ENCODE measurements at places on chromosomes 7 and 10. TPM values are rescaled to one million over a fixed set of nuclear protein-coding genes. Genes with fewer than 3 reads are reported as not detected.

GRCh38 chr7:69575651-69576050, 22.6 kb upstream of the AUTS2 start:
- H3K4me3 ChIP-seq, result no peak overlapping the region
- no peaks in the 10 kb centered on the region for H3K4me1 ChIP-seq
- no peak overlapping the region for H3K27ac ChIP-seq
- DNase-seq, result no peak
- H3K36me3 ChIP-seq, result no peaks in the 10 kb centered on the region

Gene LFNG
- total RNA-seq, result 34.5 TPM

DNA sequence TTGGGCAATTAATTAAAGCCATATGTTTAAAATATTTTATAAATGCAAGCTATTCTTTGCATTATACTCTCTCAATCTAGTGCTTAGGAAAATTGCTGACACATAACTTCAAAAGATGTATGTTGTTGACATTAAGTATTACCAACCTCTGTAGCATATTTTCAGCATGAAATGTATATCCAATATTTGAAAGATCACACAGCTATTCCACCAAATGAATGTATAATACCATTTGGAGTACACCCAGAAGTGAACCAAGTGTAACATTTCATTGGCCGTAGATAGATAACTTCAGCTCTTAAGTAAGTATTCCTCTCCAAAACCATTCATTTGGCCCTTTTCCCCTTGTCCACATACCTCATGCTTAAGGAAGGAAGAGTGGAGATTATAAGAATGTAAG, 104.6 kb downstream of the HECTD2 start:
- no peaks in the 10 kb centered on the region for H3K4me1 ChIP-seq
- no peak overlapping the region for H3K4me3 ChIP-seq

DNA sequence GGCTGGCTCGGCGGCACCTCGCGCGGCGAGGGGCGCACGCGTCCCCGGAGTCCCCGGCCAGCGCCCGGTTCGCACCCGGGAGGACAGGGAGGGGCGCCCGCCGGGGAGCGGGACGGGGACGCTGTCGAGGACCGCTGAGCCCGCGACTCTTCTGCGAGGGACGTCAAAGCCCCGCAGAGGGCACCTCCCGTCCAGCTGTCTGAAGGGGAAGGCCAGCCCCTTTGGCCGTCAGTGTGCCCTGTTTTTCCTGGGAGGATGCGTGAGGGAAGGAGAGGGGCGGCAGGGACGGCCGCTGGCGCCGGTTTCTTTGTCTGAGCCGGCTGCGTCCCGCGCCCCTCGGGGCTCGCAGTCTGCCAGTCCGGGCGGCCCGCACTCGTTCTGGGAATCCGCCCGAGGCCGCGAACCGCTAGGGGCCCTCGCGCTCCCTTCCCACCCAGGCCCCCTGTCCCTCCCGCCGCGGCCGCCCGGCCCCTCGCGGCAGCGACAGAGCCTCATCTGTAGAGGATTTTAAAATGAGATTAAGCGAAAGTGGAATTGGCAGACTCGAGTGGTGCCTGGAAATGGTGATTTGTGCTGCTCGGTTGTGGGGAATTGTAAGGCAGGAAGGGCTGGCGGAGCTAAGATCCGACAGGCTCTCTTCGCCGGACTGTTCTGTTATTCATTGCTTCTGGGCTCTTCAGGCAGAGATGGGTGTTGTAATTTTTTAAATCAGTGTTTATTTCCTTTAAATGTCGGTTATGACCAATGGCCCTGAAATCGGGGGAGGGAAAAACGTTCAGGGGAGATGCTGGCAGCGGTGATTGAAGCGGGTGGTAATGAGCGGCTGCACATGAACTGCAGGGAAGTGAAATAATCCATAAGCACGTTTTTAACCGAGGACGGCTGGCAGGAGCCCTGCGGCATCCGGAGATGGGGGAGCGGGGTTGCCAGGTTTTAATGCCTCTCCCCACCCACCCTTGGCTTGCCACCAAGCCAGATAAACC, 618 bp upstream of the RELN start:
- peak overlapping the region; percentile 45 for H3K4me3 ChIP-seq
- H3K27ac ChIP-seq, result no peak overlapping the region
- H3K4me1 ChIP-seq, result peaks cover 4% of the 10 kb centered on the region
- no peaks in the 10 kb centered on the region for H3K36me3 ChIP-seq
- peaks cover 56% of the 10 kb centered on the region for H3K27me3 ChIP-seq

GRCh38 chr10:63711867-63712716, 190.9 kb downstream of the REEP3 start:
- no peaks in the 10 kb centered on the region for H3K36me3 ChIP-seq
- peak overlapping the region; percentile 71 for H3K27ac ChIP-seq
- peaks cover 13% of the 10 kb centered on the region for H3K4me1 ChIP-seq

GRCh38 chr7:66948480-66949109, 27.6 kb downstream of the TMEM248 start:
- H3K27me3 ChIP-seq, result no peaks in the 10 kb centered on the region
- H3K27ac ChIP-seq, result no peak overlapping the region
- no peaks in the 10 kb centered on the region for H3K4me1 ChIP-seq

DNA sequence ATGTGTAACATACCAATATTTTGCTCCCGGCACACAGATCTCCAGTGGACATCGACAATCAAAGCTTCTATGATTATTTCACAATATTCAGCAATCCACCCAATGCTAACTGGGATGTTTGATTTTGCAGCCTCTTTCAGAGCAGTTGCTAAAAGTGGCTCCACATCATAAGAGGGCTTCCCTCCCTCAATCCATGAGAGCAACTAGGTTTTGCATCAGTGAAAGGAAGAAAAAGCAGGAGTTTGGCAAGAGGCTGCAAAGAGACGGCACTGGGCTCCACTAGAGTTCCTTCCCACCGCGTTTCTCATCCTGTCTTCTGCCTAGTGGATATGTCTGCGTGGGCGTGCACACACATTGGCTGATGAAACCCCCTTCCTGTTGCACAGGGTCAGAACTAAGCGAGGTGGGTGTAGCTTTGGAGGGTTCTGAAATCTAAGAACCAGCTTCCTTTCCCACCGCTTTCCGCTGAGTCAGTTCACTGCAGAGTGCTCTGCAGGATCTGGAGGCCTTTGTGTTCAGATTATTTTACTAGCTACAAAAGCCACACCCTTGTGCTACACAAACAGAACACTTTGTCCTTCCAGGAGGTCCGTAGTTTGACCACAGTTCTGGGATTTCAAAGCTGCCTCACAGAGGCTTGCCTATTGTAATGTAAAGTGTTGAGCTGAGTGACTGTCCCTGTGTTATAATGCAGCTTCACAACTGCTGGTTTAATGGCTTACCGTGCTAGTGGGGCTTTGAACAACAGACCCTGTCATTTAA, 28.1 kb downstream of the ARL4A start:
- H3K27ac ChIP-seq, result peak overlapping the region; percentile 37
- H3K27me3 ChIP-seq, result no peaks in the 10 kb centered on the region
- H3K4me1 ChIP-seq, result peaks cover 61% of the 10 kb centered on the region
- H3K36me3 ChIP-seq, result no peaks in the 10 kb centered on the region
- peak; percentile 81 for DNase-seq
- peak overlapping the region; percentile 7 for H3K4me3 ChIP-seq

DNA sequence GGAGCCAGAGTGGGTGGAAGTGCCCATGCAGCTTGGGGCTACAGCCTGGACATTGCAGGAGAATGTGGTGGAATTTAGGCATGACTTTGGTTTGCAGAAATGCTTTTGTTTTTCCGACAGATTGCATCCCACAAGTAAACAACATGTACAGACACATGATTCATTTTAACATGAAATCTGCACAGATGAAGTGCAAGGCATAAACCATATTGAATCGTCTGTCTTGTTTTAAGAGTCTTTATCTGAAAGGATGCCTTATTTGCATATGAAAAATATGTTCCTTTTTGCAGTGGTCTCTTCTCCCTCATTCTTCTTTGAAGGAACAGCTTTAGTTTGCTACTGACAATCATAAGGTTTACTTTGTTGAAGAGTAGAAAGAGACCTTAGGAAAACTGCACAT, 94.9 kb downstream of the NXPH1 start:
- no peaks in the 10 kb centered on the region for H3K27me3 ChIP-seq
- H3K4me1 ChIP-seq, result no peaks in the 10 kb centered on the region
- H3K4me3 ChIP-seq, result no peak overlapping the region
- H3K27ac ChIP-seq, result no peak overlapping the region
- DNase-seq, result no peak

DNA sequence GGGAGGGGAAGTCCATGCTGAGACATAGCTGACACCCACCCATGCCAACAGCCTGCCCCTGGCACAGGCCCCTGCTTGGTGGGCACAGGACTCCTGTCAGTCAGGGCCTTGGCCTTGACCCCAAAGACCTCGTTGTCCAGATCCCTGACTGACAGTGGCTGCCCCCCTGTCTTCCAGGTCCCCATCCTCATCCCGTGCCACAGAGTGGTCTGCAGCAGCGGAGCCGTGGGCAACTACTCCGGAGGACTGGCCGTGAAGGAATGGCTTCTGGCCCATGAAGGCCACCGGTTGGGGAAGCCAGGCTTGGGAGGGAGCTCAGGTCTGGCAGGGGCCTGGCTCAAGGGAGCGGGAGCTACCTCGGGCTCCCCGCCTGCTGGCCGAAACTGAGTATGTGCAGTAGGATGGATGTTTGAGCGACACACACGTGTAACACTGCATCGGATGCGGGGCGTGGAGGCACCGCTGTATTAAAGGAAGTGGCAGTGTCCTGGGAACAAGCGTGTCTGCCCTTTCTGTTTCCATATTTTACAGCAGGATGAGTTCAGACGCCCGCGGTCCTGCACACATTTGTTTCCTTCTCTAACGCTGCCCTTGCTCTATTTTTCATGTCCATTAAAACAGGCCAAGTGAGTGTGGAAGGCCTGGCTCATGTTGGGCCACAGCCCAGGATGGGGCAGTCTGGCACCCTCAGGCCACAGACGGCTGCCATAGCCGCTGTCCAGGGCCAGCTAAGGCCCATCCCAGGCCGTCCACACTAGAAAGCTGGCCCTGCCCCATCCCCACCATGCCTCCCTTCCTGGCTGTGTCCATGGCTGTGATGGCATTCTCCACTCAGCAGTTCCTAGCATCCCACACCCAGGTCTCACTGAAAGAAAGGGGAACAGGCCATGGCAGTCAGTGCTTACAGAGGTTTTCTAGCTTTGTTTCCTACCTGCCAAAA, 197.2 kb downstream of the EBF3 start:
- peak; percentile 59 for DNase-seq
- no peak overlapping the region for H3K27ac ChIP-seq
- H3K4me3 ChIP-seq, result no peak overlapping the region
- peaks cover 71% of the 10 kb centered on the region for H3K36me3 ChIP-seq
- no peaks in the 10 kb centered on the region for H3K4me1 ChIP-seq
- no peaks in the 10 kb centered on the region for H3K27me3 ChIP-seq

DNA sequence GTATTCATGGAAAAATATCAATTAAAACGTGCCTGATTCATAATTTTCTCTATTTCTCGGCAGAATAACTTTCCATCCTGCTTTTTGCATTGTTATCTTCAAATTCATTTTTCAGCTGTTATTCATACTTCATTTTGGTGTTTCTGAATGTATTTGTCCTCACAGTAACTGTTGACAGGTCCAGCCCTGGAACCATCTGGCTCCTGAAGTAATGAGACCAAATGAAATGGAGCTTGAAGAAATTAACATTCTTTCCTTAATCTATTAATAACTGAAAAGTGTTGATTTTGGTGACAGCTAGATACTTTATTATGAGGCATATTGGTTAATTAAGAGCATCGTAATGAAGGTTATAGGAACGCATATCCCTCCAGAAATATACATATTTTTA, 257.0 kb upstream of the MINDY3 start:
- no peaks in the 10 kb centered on the region for H3K4me1 ChIP-seq
- H3K4me3 ChIP-seq, result no peak overlapping the region
- no peak for DNase-seq
- no peak overlapping the region for H3K27ac ChIP-seq
- no peaks in the 10 kb centered on the region for H3K27me3 ChIP-seq
- no peaks in the 10 kb centered on the region for H3K36me3 ChIP-seq

DNA sequence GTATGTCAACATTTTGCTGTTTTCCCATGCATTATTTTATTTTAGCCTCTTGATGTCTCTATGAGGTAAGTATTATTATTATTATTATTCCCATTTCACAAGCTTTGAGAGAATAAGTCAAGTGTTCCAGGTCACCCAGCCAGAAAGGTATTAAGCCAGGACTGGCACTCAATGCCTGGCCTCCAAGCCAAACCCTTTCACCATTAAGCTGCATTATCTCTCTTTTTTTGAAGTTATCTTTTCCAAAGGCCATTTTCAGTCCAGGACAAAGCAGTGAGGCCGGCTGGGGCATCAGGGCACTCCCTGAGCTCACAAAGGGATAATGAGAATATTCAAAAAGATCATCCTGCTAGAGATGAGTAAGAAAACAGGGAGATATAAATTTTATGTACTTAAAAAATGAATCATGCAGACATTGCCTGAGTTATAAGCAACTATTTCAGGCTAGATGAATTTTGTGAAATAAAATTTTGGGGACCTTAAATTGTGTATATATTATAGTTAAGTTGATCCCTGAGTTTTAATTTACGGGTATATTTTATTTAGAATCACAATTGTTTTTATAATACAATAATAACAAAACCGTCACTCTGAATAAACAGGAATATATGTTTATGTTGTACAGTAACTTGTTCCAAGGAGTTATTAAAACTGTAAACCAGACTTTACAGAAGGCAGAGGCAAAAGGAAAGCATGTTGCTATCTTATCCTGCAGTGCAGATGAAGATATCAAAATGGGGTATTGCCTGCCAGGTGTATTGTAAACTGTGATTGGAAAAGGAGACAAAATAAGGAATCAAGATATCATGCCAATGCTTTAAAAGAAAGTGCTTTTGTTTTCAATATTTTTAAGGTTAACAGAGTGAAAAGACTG, 51.3 kb upstream of the CAV2 start:
- H3K27me3 ChIP-seq, result no peaks in the 10 kb centered on the region
- no peak for DNase-seq
